Melanocyte of skin (primary cell): ENCODE measurements at places on chromosomes 11 and 22. TPM values are rescaled to one million over a fixed set of nuclear protein-coding genes. Genes with fewer than 3 reads are reported as not detected.

Gene PPP2R1B
- 21.0 and 26.2 TPM in 2 replicates for total RNA-seq

Gene TRAF6
- 8.0 and 10.2 TPM in 2 replicates for total RNA-seq

Gene NXPE2
- not detected in 2 replicates for total RNA-seq

Gene DTX4
- total RNA-seq: 9.8 and 26.2 TPM in 2 replicates

Gene ZP1
- under 0.01 TPM in 1 of 2 replicates, not detected in the other for total RNA-seq

Gene RIBC2
- 3.7 and 4.5 TPM in 2 replicates for total RNA-seq

Gene PRG3
- not detected in 2 replicates for total RNA-seq

Gene DNAJB7
- not detected in 2 replicates for total RNA-seq

Gene STX5
- 22.0 and 24.4 TPM in 2 replicates for total RNA-seq

Gene DAGLA
- total RNA-seq: 2.4 and 2.5 TPM in 2 replicates

Gene C11orf21
- 0.36 TPM in 1 of 2 replicates, not detected in the other for total RNA-seq

Gene PRODH
- total RNA-seq: 0.33 and 2.2 TPM in 2 replicates

Gene CBX6
- total RNA-seq: 39.2 and 92.7 TPM in 2 replicates

Gene SAA4
- total RNA-seq: not detected in 2 replicates

Gene P2RY2
- not detected in 2 replicates for total RNA-seq

Gene MAJIN
- not detected in 2 replicates for total RNA-seq

Gene ZNF214
- 2.0 and 2.3 TPM in 2 replicates for total RNA-seq

Gene PRDM10
- 9.7 and 10.6 TPM in 2 replicates for total RNA-seq

Gene BCO2
- total RNA-seq: 0.33 and 0.77 TPM in 2 replicates

Gene NXPE1
- total RNA-seq: not detected in 2 replicates

Gene SLC16A8
- total RNA-seq: not detected in 2 replicates

Gene SERHL2
- 2.0 and 4.5 TPM in 2 replicates for total RNA-seq

Gene PIK3IP1
- total RNA-seq: 12.4 and 25.5 TPM in 2 replicates

Gene SYT13
- under 0.01 TPM in 1 of 2 replicates, not detected in the other for total RNA-seq

Gene C1QTNF6
- total RNA-seq: 5.2 and 5.7 TPM in 2 replicates

Gene HYOU1
- 95.0 and 143 TPM in 2 replicates for total RNA-seq

Gene KLHL35
- 1.8 and 2.4 TPM in 2 replicates for total RNA-seq

Gene DNHD1
- 9.8 and 13.1 TPM in 2 replicates for total RNA-seq

Gene NOX4
- total RNA-seq: 2.8 and 4.4 TPM in 2 replicates

Gene BATF2
- total RNA-seq: 14.3 and 29.0 TPM in 2 replicates

Gene PANX3
- not detected in 2 replicates for total RNA-seq

Gene DCHS1
- 1.0 and 2.5 TPM in 2 replicates for total RNA-seq

Gene GRIA4
- total RNA-seq: not detected in 2 replicates

Gene SAA1
- total RNA-seq: not detected in 2 replicates

Gene ABCG4
- 0.33 and 0.46 TPM in 2 replicates for total RNA-seq

Gene OR52N4
- total RNA-seq: not detected in 2 replicates

Gene ZBTB16
- total RNA-seq: under 0.01 and 1.8 TPM in 2 replicates

Gene PLAAT5
- total RNA-seq: not detected in 2 replicates

Gene TREH
- not detected in 2 replicates for total RNA-seq

Gene OR52E8
- total RNA-seq: not detected in 2 replicates

Gene SERGEF
- total RNA-seq: 22.3 and 33.8 TPM in 2 replicates

Gene POU2AF3
- not detected in 2 replicates for total RNA-seq

Gene CELSR1
- 14.0 and 15.7 TPM in 2 replicates for total RNA-seq

Gene FIBP
- 126 and 179 TPM in 2 replicates for total RNA-seq

Gene OMP
- 0.67 TPM in 1 of 2 replicates, not detected in the other for total RNA-seq

Gene MS4A15
- not detected in 2 replicates for total RNA-seq

Gene SLC35E4
- total RNA-seq: 2.8 and 5.8 TPM in 2 replicates

Gene POTEH
- not detected in 2 replicates for total RNA-seq

Gene ARFGAP3
- total RNA-seq: 38.9 and 43.4 TPM in 2 replicates

Gene MISFA
- total RNA-seq: 1.3 and 2.9 TPM in 2 replicates

Gene USP2
- 0.31 and 0.33 TPM in 2 replicates for total RNA-seq

Gene UCP3
- under 0.01 and 0.34 TPM in 2 replicates for total RNA-seq

Gene DERL3
- 0.67 and 1.2 TPM in 2 replicates for total RNA-seq

Gene KCTD14
- 3.5 and 9.0 TPM in 2 replicates for total RNA-seq

Gene PPP2R5B
- total RNA-seq: 14.9 and 29.9 TPM in 2 replicates

Gene WNT11
- under 0.01 TPM in 1 of 2 replicates, not detected in the other for total RNA-seq

Gene B3GAT1
- total RNA-seq: 0.67 and 3.1 TPM in 2 replicates

Gene MYBPC3
- not detected in 2 replicates for total RNA-seq

Gene SLC43A1
- 17.0 and 17.4 TPM in 2 replicates for total RNA-seq
